ENCODE measurements at places on chromosomes 2 and 18. TPM values are rescaled to one million over a fixed set of nuclear protein-coding genes. Genes with fewer than 3 reads are reported as not detected.

Gene LTBP1
- 165 TPM for total RNA-seq

Gene RFTN2
- 14.0 TPM for total RNA-seq

Gene CROCC2
- total RNA-seq, result not detected

Gene RGPD3
- 0.17 TPM for total RNA-seq

All from dermis lymphatic vessel endothelial cell (primary cell).